ENCODE measurements at places on chromosomes 4 and X. TPM values are rescaled to one million over a fixed set of nuclear protein-coding genes. Genes with fewer than 3 reads are reported as not detected.
A peak's percentile ranks its signal among the peaks of the same experiment; 100 is the strongest.

Gene PABPC4L
- 0.18 TPM for polyA plus RNA-seq

Gene UGT2B11
- polyA plus RNA-seq = not detected

Gene PNMA5
- polyA plus RNA-seq = not detected

Gene HPGDS
- polyA plus RNA-seq = 0.06 TPM

Gene NUDT11
- not detected for polyA plus RNA-seq

Gene MAOB
- polyA plus RNA-seq = 13.0 TPM

Gene OPHN1
- 0.47 TPM for polyA plus RNA-seq

Gene PCDH10
- 0.01 TPM for polyA plus RNA-seq

Gene PLRG1
- 36.4 TPM for polyA plus RNA-seq

Gene ATOH1
- polyA plus RNA-seq = not detected

Gene GPR143
- polyA plus RNA-seq = not detected

Gene HS3ST1
- polyA plus RNA-seq = 0.10 TPM

GRCh38 chr4:92305878-92306520 lies 2.2 kb downstream of the GRID2 start:
- H3K27me3 ChIP-seq = no peaks in the 10 kb centered on the region
- no peak overlapping the region for H3K27ac ChIP-seq
- peak; percentile 44 for DNase-seq
- H3K4me3 ChIP-seq = peak overlapping the region; percentile 50
- no peaks in the 10 kb centered on the region for H3K36me3 ChIP-seq

GRCh38 chrX:23692166-23692565 lies 24.9 kb downstream of the PRDX4 start:
- H3K4me3 ChIP-seq = no peak overlapping the region
- H3K27me3 ChIP-seq = no peaks in the 10 kb centered on the region
- no peak overlapping the region for H3K27ac ChIP-seq
- H3K36me3 ChIP-seq = no peaks in the 10 kb centered on the region
- no peak for DNase-seq

- H3K4me1 ChIP-seq = no peaks in the 10 kb centered on the region
- no peaks in the 10 kb centered on the region for H3K36me3 ChIP-seq
- no peak for DNase-seq
- no peaks in the 10 kb centered on the region for H3K27me3 ChIP-seq
Measured at GRCh38 chrX:20352504-20352903, 85.8 kb upstream of the RPS6KA3 start.

GRCh38 chr4:8737075-8737474 lies 134.6 kb downstream of the HMX1 start:
- H3K36me3 ChIP-seq = no peaks in the 10 kb centered on the region
- no peak overlapping the region for H3K27ac ChIP-seq
- no peak overlapping the region for H3K4me3 ChIP-seq
- no peaks in the 10 kb centered on the region for H3K4me1 ChIP-seq
- H3K27me3 ChIP-seq = peaks cover 6% of the 10 kb centered on the region

DNA sequence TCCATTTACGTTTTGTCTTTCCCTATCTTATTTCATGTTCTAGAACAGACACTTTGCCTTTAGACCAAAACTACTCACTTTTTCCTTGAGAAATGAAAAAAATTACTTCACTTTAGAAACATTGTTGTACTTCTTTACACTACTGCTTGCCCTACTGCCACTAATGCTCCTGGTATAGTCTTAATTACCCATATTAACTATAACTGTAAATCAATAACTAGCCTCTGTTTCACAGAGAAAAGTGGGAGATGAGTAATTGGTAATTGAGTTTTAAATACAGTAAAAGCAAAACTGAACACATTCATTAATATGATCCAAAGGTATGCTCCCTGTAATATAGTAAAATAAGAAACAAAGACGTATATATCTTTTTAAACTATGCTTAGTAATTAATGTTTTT lies 111.1 kb upstream of the JADE1 start:
- no peak for DNase-seq
- H3K27me3 ChIP-seq = no peaks in the 10 kb centered on the region
- H3K27ac ChIP-seq = no peak overlapping the region
- no peaks in the 10 kb centered on the region for H3K4me1 ChIP-seq
- H3K4me3 ChIP-seq = no peak overlapping the region
- no peaks in the 10 kb centered on the region for H3K36me3 ChIP-seq

GRCh38 chr4:102586644-102587021 lies 85.5 kb downstream of the NFKB1 start:
- no peak overlapping the region for H3K4me3 ChIP-seq
- H3K4me1 ChIP-seq = no peaks in the 10 kb centered on the region
- no peaks in the 10 kb centered on the region for H3K27me3 ChIP-seq
- no peak overlapping the region for H3K27ac ChIP-seq
- DNase-seq = no peak

DNA sequence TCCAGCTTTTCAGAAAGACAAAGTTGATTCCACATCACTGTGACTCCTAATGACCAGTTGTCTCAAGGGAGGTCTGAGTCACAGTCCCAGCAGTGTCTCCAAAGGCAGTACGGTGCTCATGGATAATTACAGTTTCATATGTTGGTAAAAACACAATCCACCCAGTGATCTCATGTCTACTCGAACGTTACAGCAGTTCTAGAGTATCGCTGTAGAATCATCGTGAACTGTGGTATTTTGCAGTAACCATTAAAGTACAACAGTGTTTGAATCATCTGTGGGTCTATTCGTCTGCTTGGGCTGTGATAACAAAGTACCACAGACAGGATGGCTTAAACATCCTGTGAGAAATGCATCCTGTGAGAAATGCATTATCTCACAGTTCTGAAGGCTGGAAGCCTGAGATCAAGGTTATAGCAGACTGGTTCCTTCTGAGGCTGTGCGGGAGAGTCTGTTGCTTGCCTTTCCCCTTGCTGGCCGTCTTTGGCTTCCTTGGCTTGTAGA lies 121.1 kb upstream of the SORBS2 start:
- DNase-seq = no peak
- no peak overlapping the region for H3K4me3 ChIP-seq
- no peak overlapping the region for H3K27ac ChIP-seq
- no peaks in the 10 kb centered on the region for H3K36me3 ChIP-seq
- peaks cover 3% of the 10 kb centered on the region for H3K27me3 ChIP-seq

GRCh38 chr4:3532751-3533422 lies 665 bp upstream of the LRPAP1 start:
- no peaks in the 10 kb centered on the region for H3K27me3 ChIP-seq
- no peak overlapping the region for H3K27ac ChIP-seq
- DNase-seq = peak; percentile 52
- H3K36me3 ChIP-seq = peaks cover 19% of the 10 kb centered on the region
- H3K4me1 ChIP-seq = peaks cover 19% of the 10 kb centered on the region

- no peak for DNase-seq
- H3K36me3 ChIP-seq = no peaks in the 10 kb centered on the region
- no peaks in the 10 kb centered on the region for H3K27me3 ChIP-seq
- H3K27ac ChIP-seq = no peak overlapping the region
- H3K4me3 ChIP-seq = no peak overlapping the region
- no peaks in the 10 kb centered on the region for H3K4me1 ChIP-seq
Measured at GRCh38 chr4:6761649-6762615, 20.6 kb upstream of the KIAA0232 start.

- H3K4me3 ChIP-seq = no peak overlapping the region
- H3K27ac ChIP-seq = no peak overlapping the region
- no peak for DNase-seq
- no peaks in the 10 kb centered on the region for H3K27me3 ChIP-seq
- no peaks in the 10 kb centered on the region for H3K4me1 ChIP-seq
- no peaks in the 10 kb centered on the region for H3K36me3 ChIP-seq
Measured at GRCh38 chrX:25175743-25176142, 160.0 kb upstream of the ARX start.

DNA sequence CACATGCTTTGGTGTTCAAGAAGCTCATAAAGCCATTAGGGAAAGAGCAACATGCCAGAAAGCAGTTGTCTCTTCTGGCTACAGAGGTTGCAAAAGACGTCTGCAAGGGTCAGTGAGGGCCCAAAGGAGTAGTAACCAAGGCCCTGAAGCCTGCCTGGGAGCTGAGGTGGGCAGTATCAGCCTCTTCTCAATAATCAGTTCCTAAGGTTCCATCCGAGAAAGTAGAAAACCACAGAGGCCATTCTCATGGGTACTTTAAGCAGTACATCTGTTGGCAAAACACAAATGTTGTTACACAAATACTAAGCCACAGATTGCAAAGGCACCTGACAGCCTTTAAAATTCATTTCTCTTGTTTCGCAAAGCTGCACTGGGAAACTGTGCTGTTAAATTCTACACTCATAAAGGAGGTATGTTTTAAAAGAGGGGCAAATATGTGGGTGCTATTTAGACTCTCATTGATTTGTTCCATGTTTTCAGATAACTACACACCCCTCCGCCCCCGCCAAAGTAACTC lies 37.7 kb downstream of the MECP2 start:
- H3K27me3 ChIP-seq = no peaks in the 10 kb centered on the region
- H3K4me3 ChIP-seq = no peak overlapping the region
- peaks cover 28% of the 10 kb centered on the region for H3K4me1 ChIP-seq
- H3K36me3 ChIP-seq = no peaks in the 10 kb centered on the region
- DNase-seq = no peak

DNA sequence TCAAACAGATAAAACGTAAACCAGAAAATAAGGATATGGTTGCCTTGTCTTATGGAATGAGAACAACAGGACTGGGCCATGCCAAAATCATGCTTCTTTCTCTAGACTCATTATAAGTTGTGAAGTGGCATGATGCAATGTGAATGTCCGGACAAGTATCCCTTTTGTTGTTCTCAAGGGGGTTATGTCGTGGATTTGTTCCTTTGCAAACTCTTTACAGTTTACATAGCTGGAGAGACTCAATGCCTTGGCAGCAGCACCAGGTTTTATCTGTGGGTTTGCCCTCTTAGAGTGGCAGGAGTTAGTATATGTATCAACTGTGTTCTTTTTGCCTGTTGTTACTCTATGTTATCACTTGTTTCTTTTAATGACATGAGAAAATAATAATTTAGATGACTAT lies 41.4 kb downstream of the SPRY1 start:
- H3K27ac ChIP-seq = no peak overlapping the region
- H3K27me3 ChIP-seq = no peaks in the 10 kb centered on the region
- no peak overlapping the region for H3K4me3 ChIP-seq
- H3K36me3 ChIP-seq = no peaks in the 10 kb centered on the region
- no peaks in the 10 kb centered on the region for H3K4me1 ChIP-seq
- DNase-seq = no peak

- H3K27me3 ChIP-seq = no peaks in the 10 kb centered on the region
- H3K4me1 ChIP-seq = peaks cover 5% of the 10 kb centered on the region
- no peak overlapping the region for H3K4me3 ChIP-seq
- H3K27ac ChIP-seq = no peak overlapping the region
Measured at GRCh38 chr4:2667428-2667827, 88.7 kb downstream of the TNIP2 start.

GRCh38 chrX:75781611-75782010 lies 3.4 kb downstream of the MAGEE2 start:
- H3K4me1 ChIP-seq = no peaks in the 10 kb centered on the region
- H3K36me3 ChIP-seq = no peaks in the 10 kb centered on the region
- no peak overlapping the region for H3K4me3 ChIP-seq
- H3K27ac ChIP-seq = no peak overlapping the region

DNA sequence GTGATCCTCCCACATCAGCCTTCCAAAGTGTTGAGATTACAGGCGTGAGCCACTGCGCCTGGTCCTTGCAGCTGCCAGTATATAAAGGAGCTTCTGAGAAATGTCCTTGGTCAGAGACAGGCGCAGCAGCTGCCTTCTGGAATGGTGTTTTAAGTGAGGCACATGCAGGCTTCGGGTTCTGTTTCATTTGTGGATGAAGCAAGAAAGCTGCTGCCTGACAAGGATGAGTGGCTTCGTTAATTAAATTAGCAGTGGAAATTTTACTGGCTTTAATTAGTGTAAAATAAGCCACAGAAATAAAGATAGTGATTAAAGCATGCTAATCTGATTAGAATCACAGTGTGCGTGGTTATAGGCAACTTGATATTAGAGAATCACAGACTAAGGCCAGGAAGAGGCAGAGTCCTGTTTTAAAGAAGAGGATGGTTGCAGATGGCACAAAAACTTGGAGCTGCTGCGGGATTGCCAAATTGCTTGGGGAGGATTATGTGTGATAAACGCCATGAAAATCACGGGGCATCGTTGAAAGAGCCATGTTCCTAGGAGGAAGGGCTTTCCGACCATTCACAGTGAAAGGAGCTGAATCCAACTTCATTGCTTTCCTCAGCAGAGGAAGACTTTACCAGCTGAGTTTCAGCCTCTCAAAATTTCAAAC lies 348.4 kb upstream of the FAT1 start:
- H3K27me3 ChIP-seq = no peaks in the 10 kb centered on the region
- no peak overlapping the region for H3K27ac ChIP-seq
- DNase-seq = no peak
- no peak overlapping the region for H3K4me3 ChIP-seq

DNA sequence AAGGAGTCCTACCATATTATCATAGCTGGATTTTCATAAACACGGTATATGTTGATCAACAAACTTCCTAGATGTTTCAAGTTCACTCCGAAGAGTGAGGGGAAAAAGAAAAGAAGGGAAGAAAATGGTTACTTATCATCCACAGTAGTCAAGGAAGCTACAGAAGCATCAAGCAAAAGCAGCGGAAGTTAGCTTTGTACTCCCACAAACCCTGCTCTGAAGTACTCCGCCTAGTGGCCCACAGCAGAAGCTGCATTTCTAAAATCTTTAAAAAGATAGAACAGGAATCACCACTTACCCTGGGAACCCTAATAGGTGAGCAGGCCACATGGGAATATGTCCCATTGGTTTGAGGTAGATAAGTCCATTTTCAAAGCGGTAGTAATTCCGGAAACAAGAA lies 28.5 kb upstream of the FRG1 start:
- no peaks in the 10 kb centered on the region for H3K36me3 ChIP-seq
- H3K4me3 ChIP-seq = no peak overlapping the region
- H3K27ac ChIP-seq = no peak overlapping the region

- H3K27me3 ChIP-seq = no peaks in the 10 kb centered on the region
- H3K27ac ChIP-seq = no peak overlapping the region
- no peaks in the 10 kb centered on the region for H3K36me3 ChIP-seq
- no peak overlapping the region for H3K4me3 ChIP-seq
Measured at GRCh38 chr4:177116161-177116560, 193.5 kb upstream of the NEIL3 start.

DNA sequence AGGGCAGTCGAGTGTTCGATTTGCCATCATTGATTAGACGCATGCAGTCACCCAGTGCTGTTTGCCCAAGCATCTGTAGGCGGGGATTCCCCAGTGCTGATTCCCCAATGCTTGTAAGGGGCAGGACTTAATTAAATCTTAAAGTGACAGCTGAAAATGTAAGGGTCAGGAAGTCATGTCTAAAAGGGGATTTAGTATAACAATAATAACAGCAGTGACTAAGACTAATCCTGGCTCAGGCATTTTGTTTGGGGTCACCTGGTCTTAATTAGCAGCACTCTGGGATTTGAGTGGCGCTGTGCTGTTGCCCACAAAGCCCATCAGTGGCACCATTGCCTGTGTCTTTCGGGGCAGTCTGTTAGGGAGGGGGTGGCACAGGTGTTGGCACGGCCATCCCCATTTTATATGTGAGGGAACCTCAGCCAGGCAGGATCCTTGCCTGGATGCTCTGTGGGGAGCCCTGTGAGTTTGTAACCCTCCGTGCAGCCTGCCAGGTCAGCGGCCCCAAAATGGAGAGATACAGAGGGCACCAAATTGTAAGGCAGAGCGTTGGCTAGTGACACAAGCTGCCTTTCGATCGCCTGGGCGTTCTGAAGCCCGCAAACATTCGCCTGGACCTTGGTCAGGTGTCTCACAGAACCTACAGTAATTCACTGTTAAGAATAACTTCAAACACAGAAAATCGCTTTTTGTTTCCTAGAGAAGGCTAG lies 146.7 kb downstream of the TBL1X start:
- no peak overlapping the region for H3K4me3 ChIP-seq
- no peaks in the 10 kb centered on the region for H3K4me1 ChIP-seq
- no peak overlapping the region for H3K27ac ChIP-seq
- H3K36me3 ChIP-seq = no peaks in the 10 kb centered on the region
- DNase-seq = no peak

- no peak overlapping the region for H3K27ac ChIP-seq
- H3K4me1 ChIP-seq = no peaks in the 10 kb centered on the region
- H3K4me3 ChIP-seq = no peak overlapping the region
Measured at GRCh38 chr4:158050942-158051341, 121.9 kb downstream of the GASK1B start.

Measured in psoas muscle (tissue), 8 donors.